ENCODE measurements at places on chromosomes 7 and 10.

DNA sequence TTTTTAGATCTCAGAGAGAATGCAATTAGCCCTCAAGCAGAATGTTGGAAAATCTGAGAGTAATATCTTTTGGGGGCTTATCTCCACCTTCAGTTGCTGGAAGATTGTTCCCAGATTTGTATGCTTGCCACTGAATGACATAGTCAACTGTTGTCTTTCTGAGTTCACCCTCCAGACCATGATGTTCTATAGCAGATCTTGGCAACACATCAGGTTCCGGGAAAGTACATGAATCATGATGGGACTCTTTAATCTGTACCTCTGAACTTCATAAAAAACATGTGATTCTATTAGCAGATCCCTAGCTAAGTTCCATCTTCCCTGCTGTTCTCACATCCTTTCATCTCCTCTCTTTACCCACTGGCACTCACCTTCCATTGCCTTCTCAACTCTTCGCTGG lies 68.9 kb downstream of the PLCE1 start:
- ATAC-seq, result no peak

DNA sequence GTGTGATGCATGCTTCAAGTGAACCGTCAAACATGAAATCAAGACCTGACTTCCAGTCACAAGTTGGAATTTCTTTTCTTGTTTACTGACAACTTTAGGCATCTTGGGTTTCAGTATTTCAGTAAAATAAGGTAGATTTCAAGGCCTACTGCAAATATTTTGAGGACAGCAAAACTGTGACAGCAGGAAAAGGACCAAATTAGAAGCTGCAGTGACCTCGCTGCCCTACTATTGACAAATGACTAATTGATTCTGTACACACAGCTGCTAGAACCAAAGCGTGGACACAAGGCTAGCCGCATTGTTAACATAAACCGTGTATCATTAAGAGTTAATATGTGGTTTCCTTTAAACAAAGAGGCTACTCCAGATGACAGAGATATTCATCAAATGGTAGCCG lies 105.7 kb upstream of the SEC61G start:
- peak; percentile 56 for ATAC-seq

DNA sequence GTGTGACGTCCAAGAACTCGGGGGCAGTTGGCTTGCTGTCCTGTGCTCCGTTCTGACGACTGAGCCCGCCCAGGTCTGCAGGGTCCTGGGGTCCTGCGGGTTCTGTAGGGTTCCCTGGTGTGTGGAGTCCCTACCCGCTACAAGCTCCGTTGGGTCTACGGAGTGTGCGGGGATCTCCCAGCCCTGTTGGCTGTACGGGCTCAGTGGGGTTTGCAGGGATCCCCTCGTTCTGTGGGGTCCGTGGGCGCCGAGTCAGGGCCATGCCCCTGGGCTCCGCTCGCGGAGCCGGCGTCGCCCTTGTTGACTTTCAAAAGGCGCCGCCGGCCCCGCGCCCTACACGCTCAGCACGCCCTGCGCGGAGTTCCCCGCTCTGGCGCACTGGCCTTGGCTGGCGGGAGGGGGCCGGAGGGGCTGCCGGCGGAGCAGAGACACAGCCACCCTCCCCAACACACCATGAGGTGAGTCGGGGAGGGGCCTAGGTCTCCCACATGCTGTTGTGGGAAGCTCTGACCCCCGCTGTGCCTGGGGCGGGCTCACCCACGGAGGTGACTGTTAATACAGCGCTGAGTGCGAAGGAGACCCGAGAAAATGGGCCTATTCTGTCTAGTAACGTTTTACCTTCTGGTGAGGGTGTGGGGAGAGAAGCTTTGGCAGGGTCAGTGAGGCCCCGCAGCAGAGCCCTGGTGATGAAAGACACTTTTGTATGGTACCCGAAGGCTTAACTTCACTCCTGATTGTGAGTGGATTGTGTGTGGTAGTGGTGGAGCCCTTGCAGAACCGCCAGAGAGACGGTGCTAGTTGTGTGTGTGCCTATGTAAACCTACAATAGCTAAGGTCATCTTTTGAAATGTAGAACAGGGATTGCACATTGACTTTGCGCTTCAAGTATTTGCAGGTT lies 8.1 kb downstream of the TASOR2 start:
- ATAC-seq, result peak; percentile 81

DNA sequence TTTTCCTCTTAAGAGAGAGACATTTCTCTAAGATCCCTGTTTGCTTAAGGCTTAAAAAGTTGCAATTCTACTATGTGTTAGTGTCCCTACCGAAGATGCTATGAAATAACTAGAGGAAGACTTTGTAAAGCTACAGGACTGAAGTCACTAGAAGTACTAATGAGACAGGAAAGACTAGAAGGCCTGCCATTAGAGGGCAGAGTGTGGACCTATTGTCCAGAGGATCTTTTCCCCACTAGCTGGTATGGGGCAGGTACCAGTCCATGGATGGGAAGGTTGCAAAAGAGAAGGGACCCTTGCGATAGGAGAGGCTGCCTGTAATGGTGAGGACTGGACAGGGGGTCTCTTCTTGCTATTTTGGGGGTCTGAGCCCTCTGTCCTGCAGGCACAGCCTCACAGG lies 178.1 kb downstream of the TMEM178B start:
- ATAC-seq, result no peak

- no peak for ATAC-seq
These were observed 80.5 kb upstream of the INSYN2A start for GRCh38 chr10:127276794-127277462.

DNA sequence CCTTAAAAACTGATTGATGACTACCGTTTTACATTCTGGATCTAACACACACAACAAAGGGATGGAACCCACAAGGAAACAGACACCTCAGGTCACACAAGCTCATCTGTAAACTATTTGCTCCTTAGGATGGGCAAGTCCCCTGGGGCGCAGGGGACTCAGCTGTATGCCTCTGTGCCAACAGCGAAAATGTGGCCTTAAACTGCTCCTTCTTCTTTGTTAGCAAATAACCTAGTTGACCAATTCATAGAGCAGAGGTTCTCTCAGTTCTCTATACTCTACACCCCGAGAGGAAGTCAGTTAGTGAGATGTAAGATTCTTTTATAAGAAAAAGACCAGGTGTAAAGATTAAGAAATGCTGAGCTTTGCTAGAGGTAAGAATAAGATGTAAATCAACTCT lies 181.9 kb upstream of the PRSS58 start:
- no peak for ATAC-seq

DNA sequence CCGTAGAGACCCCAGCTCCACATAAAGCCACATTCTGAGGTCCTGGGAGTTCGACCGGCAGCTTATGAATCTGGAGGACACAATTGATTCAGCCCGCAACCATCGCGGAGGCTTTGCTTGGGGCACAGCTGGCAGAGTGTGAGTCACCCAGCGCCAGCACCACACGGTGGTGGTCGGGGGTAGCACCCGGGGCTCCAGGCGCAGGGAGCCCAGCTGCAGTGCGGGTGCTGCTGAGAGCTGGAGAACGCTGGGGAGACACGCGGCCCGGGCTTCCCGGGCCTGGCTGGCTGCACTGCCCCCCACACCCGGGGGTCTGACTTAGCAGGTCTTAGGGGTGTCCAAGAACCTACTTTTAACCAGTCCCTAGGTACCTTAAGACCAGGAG lies 87.9 kb downstream of the PAXIP1 start:
- no peak for ATAC-seq

DNA sequence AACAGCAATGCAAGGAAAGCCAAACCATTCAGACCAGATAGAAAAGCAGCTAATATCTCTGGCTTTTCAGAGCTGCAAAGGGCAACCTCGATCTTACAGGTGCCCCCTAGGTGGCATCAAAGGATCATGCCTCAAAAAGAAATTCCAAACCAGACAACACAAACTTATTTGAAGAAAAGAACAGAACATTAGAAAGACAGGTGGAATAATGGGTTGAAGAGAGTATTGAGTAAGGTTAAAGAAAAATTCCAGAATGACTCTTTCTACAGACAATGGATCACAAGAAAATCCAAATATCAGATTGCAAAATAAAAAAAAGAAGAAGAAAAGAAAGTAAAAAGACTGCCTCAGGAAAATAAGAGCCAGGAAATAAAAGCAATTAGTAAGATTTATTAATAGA lies 213.7 kb downstream of the ELMO1 start:
- ATAC-seq, result no peak

DNA sequence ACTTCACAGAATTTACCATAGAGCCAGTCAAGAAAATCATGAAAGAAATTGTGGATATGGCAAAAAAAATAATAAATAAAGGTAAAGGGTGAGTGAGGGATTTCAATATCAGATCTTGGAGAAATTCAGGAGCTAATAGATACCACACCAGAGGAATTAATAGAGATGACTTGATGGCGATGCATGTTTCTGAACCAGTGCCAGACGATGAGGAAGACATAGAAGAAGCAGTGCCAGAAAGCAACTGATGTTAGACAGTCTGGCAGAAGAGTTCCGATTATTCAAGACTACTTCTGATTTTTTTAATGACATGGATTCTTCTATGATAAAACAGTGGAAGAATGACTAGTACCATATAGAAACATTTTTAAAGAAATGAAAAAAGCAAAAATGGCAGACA lies 314.7 kb downstream of the BICC1 start:
- no peak for ATAC-seq

- ATAC-seq, result no peak
These were observed 1.3 kb downstream of the ABCB1 start for GRCh38 chr7:87599336-87599735.

DNA sequence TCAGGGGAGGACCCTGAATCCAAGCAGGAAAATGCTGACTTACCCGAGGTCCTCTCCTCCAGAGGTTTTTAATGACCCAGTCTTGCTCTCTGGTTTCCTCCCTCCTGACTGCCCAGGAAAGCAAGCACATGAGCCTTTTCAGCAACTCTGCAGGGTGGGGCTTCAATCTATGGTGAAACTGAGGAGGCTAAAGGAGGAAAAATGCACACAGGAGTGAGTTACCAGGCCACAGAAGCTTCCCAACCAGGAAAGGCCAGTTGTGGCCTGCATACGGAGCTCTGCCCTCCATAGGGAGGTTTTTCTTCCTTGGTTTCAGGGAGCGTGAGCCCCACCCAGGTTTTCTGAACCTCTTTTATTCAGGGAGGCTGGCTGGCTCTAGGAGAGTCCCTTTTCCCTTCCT lies 14.1 kb upstream of the DLG5 start:
- ATAC-seq, result no peak

DNA sequence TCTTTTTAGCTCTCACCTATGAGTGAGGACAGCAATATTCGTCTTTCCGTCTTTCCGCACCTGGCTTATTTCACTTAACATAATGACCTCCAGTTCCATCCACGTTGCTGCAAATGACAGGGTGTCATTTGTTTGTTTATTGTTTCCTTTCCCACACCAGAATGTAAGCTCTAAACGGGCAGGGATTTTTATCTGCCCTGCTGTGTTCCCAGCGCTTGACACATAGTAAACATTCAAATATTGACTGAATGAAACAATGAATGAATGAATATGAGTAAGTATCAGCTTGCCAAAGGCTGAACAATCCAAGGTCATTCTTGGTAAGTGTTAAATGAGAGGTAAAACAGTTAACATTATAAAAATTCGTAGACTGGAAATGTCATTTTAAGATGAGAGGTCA lies 12.8 kb downstream of the SH3PXD2A start:
- ATAC-seq, result no peak

DNA sequence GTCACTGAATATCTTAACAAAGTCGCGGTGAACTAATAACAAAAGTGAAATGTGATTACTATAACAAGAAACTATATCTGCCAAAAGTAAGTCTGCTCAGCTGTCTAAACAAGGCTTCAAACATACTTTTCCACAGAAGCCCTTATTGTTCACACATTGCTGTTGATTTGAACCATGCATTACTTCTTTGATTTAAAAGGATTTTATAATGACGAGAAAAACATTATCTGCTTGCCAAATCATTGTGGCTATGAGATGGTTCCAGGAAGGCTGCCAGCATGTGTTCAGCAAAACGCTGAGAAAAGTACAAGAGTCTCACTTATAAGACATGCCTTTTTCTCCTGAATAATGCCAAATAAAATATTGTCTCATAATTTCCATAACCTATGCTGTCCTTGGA lies 24.4 kb downstream of the RNF133 start:
- ATAC-seq, result no peak

DNA sequence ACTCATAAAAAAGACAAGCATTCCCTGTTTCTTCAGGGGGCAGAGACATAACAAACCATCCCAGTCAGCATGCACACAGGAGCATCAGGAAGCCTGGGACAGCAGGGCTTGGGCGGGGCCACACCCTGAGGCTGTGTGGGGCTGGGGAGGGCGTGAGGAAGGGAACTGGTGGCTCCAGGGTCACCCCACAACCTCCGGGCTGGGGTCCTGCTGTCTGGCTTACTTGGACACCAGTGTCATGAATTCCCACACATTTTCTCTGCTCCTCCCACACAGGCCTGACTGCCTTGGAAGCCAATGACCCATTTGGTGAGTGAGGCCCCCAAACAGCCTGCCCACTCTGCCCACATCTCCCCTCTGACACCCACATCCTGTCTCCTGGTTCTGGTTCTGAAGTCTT lies 2.8 kb downstream of the FXYD4 start:
- peak; percentile 16 for ATAC-seq

- ATAC-seq, result peak; percentile 36
These were observed 534.1 kb downstream of the SDK1 start for GRCh38 chr7:3835109-3835508.

DNA sequence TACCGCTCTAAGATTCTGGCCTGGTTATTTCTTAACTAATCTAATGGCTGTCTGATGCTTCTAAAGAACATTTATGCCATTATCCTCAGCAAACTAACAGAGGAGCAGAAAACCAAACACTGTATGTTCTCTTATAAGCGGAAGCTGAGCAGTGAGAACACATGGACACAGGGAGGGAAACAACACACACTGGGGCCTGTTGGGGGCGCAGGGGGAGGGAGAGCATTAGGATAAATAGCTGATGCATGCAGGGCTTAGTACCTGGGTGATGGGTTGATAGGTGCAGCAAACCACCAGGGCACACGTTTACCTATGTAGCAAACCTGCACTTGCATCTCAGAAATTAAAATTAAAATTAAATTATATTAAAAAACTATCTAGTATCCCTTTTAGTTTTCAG lies 853.5 kb downstream of the GATA3 start:
- no peak for ATAC-seq

- ATAC-seq, result peak; percentile 89
These were observed 186.2 kb downstream of the REEP3 start for GRCh38 chr10:63707254-63707910.

GRCh38 chr10:78971094-78971682 lies 97.6 kb upstream of the ZMIZ1 start:
- ATAC-seq, result no peak

DNA sequence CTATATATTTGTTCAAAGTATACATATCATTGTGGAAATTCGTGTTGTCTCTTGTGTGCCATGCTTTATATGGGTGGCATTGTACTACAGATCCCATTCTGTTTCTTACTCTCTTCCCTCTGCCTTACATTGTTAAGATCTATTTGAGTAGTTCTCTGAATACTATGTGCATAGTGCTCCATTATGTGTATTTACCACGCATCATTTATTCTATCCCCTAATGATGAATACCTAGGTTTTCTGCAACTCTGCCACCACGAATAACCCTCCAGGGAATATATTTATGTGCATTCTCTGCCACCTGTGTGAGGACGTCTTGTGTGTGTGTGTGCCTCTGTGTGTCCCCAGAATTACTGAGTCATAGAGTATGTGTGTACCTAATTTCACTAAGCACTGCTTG lies 431.2 kb upstream of the C7orf33 start:
- peak; percentile 78 for ATAC-seq

GRCh38 chr7:14430926-14431325 lies 441.5 kb upstream of the ETV1 start:
- no peak for ATAC-seq

GRCh38 chr10:95542330-95542729 lies 18.8 kb downstream of the SORBS1 start:
- ATAC-seq, result no peak

- ATAC-seq, result no peak
These were observed 40.7 kb downstream of the GPRIN2 start for GRCh38 chr10:46515793-46516192.

All from motor neuron (in vitro differentiated cells).